RPMI8226 (cell line): ENCODE measurements at places on chromosomes 16 and 17.
A peak's percentile ranks its signal among the peaks of the same experiment; 100 is the strongest.

DNA sequence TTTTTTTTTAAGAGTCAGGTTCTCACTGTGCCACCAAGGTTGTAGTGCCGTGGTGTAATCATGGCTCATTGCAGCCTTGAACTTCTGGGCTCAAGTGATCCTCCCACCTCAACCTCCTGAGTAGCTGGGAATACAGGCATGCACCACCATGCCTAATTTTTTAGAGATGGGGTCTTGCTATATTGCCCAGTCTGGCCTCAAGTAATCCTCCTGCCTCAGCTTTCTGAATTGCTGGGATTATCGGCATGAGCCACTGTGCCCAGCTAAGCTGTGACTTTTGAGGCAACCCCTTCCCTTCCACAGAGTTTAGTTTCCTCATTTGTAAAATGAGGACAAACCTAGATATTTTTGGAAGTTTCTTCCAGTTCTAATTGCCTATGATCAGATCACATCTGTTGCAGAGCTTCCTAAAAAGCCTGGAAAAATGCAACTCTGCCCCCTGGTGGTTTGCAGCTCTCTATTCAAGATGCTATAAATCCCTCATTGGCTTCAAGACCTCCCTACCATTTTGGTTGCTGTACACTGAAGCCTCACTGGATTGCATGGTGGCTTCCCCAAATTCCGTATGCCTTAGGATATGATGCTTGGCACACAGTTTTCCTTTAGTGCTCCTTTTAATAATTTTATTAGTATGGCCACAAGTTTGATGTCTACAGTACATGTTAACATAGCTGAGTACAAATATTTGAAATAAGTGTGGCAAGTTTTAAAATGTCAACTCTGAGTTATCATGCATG is 19.3 kb downstream of the GDE1 start:
- DNase-seq: peak; percentile 80

DNA sequence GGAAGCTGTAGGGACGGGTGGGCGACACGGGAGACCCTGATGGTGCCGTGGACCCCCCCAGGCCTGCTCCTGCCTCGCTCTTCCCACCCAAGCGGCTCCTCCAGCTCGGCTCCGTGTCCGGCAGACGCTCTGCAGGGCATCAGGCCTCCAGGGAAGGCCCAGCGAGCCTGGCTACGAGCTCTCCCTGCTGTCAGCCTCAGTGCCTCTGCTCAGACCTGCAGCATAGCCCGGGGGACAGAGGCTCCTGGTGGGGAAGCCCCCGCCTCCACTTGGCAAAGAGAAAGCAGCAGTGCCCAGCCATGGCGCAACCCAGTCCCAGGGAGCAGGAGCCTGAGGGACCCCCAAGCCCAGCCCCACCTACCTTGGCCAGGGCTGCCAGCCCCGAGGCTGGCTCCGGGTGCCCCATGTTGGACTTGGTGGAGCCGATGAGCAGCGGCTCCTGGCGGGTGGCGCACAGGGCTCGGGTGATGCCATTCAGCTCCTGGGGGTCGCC is 5.9 kb downstream of the FASN start:
- DNase-seq: no peak

DNA sequence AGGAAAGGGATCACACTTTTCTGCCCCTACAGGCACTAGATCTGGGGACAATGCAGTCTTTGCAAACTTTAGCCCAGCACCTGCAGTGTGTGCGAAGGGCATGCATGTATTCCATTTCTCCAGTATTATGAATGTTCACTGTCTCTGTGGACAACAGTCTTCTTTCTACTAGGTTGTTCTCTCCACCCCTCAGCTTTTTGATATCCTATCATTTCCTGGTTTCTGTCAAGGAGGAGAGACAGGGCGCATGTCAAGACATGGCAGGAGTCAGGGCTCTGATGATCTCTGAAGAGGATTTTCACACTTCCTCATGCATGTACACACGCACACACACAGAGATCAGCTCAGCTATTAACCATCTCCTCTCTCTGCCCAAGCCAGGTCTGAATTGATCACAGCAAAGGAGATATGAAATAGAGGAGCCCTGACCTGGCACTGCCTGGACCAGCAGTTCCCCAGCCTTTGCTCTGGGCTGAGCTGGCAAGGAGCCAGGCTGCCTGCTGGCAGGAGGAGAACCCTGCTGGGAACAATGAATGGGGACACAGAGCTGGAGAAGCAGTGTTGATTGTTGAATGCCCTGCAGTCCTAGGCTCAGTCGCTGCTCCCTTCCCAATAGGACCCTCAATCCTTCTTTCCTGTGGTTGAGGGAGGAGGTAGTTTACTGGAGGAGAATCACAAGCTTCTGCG is 2.6 kb downstream of the GPR179 start:
- peak; percentile 60 for DNase-seq

DNA sequence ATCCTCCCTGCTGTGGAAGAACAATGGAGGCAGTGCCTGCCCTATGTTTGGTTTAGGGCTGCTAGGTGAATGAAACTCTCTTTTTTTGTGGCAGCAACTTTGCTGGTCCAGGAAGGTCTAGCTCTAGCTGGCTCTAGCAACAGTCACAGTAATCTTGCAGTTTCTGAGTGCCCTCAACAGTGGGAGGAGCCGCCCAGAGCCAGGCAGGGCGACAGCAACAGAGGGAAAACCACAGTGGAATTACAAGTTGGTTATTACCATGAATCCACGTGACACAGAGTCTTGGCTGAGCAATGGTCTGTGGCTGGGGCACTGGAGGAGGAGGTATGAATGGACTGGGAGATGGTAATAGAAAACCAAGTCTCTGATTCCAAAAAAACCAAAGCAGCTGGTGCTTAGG is 10.3 kb downstream of the HSPB9 start:
- DNase-seq: peak; percentile 58

DNA sequence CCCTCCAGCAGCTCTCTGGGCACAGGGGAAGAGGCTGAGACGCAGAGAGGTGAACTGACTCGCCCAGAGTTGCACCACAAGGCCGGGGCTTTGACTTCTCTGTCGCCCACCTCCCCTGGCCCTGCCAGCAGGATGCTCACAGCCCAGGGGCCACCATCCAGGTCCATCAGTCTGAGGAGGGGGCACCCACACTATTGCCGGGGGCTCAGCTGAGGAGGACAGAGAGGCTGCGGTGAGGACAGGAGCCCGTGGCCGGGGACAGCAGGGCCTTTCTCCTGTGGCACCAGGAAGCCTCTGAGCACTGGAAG is 32.6 kb downstream of the KDM8 start:
- no peak for DNase-seq

- DNase-seq: no peak
These were observed 158.3 kb upstream of the ZFHX3 start for GRCh38 chr16:73206151-73206707.

DNA sequence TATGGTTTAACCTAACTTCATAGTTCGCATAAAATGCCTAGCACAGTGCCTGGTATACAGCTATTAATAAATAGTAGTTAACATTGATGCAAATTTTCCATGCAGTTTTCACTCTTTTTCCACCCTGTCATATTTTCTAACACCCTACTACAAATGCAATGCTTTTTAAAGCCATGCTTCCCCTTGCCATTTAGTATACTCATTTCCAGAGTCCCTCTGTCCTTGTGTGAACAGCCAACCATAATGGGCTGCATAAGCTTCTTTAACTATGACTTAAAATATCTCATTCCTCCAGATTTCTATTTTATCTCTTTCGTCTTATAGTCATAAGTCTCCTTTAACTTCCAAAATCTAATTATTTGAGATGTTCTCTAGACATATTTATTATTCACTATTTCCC is 284.1 kb downstream of the GRIN2A start:
- DNase-seq: no peak

DNA sequence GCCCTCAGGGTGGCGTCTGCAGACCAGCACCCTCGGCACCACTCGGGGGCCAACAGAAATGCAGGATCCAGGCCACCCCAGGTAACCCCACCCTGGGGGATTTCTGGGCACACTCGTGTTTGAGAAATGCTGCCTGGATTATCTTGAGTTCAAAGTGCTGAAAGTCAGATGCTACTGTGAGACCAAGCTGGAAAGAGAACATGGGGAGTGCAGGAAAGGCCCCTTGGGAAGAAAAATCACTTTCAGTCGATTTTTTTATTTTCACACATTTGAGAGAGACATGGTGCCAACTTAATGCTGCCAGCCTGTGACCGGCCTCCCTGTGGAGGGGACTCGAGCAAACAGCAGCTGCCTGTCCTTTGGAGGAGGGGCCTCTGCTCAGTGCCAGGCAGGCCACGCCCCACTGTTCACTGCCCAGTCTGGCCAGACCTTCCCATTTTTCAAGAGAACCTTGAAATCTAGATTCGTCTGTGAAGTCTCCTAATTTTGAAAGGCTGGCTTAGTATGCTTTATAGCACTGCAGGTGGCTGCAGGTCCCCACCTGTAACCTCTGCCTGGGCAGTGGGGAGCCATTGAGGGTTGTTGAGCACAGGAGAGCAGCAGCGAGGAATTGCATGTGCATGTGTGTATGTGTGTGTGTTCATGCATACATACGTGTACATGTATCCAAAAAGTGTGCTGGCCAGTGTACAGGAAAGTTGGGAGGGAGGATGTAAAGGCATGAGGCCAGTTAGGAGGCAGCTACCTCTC is 70.7 kb upstream of the PLCG2 start:
- no peak for DNase-seq

DNA sequence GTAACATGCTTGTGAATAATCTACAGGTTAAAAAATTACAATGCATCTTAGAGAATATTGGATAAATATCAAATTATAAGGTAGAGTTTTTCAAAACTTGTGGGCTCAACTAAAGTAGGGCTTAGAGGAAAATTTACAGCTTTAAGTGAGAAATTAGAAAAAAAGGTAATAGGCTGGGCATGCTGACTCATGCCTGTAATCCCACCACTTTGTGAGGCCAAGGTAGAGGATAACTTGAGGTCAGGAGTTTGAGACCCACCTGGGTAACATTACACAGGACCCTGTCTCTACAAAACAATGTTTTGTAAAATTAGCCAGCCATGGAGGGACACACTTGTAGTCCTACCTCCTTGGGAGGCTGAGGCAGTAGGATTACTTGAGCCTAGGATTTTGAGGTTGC is 4.5 kb downstream of the ATF7IP2 start:
- DNase-seq: no peak

GRCh38 chr16:68660359-68660795 is 15.3 kb downstream of the CDH3 start:
- no peak for DNase-seq

GRCh38 chr16:79093554-79093967 is 507.0 kb downstream of the MAF start:
- DNase-seq: no peak

GRCh38 chr16:75593825-75594820 is 27.9 kb downstream of the GABARAPL2 start:
- no peak for DNase-seq

- DNase-seq: no peak
These were observed 1.7 kb downstream of the USP43 start for GRCh38 chr17:9647014-9647413.

- peak; percentile 40 for DNase-seq
These were observed at the start of gene KCNJ12 for GRCh38 chr17:21376081-21376758. Gene KCNJ12 (plus strand): TSS chr17:21376357. CDS start chr17:21415343, 38,986 bp downstream.

DNA sequence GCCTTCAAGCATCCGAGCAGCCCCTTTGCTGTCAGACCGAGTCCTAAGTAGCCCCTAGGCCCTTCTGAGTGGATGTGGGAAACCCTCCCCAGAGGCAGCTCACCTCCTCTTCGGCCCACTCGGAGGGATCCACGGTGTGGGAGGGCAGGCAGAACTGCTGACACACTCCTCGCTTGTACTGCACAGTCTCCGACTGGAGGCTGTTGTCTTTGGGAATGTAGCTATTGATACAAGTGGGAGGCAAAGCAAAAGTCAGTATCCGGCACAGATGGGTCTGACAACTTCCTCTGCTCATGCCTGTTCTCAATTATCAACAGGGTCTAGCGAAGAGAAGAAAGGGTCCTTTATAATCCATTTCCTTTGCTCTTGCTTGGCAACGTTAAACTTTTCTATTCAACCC is 25.9 kb upstream of the FOXJ1 start:
- DNase-seq: no peak

DNA sequence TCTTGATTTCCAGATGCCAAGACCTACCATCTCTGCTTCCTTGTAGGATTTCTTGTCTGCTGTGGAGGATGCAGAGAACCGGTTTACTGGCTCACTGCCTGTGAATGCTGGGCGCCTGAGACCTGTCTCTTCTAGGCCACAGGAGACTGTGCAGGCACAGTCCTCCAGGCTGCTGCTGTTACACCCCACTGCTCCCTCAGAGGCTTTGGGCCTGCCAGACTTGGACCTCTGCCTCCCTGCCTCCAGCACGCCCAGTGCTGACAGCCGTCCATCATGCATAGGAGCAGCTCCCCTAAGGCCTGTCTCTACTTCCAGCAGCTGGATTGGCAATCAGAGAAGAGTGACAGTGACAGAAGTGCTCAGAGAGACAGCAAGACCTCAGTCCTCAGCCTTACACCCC is 6.1 kb downstream of the HROB start:
- no peak for DNase-seq
